ENCODE measurements at places on chromosomes 1 and 21. TPM values are rescaled to one million over a fixed set of nuclear protein-coding genes. Genes with fewer than 3 reads are reported as not detected.

KCND3 gene
- under 0.01 TPM for total RNA-seq

AJAP1 gene
- total RNA-seq = not detected

FRRS1 gene
- 77.8 TPM for total RNA-seq

TDRD10 gene
- under 0.01 TPM for total RNA-seq

ZBTB37 gene
- total RNA-seq = 5.3 TPM

NHLH1 gene
- not detected for total RNA-seq

ATP1A4 gene
- total RNA-seq = not detected
